ENCODE measurements at places on chromosomes 7 and 10.

- no peak for DNase-seq
- no peaks in the 10 kb centered on the region for H3K4me1 ChIP-seq
- H3K36me3 ChIP-seq, result no peaks in the 10 kb centered on the region
- H3K4me3 ChIP-seq, result no peak overlapping the region
- no peak overlapping the region for H3K27ac ChIP-seq
Measured at GRCh38 chr7:11212816-11213215, 239.1 kb downstream of the PHF14 start.

GRCh38 chr10:3867454-3868270, 82.7 kb upstream of the KLF6 start:
- H3K36me3 ChIP-seq, result no peaks in the 10 kb centered on the region
- peaks cover 11% of the 10 kb centered on the region for H3K4me1 ChIP-seq
- H3K4me3 ChIP-seq, result no peak overlapping the region
- H3K27ac ChIP-seq, result peak overlapping the region; percentile 52
- no peak for DNase-seq

GRCh38 chr10:13643016-13643415, 56.3 kb downstream of the PRPF18 start:
- H3K27ac ChIP-seq, result no peak overlapping the region
- no peak overlapping the region for H3K4me3 ChIP-seq
- no peak for DNase-seq
- peaks cover 27% of the 10 kb centered on the region for H3K36me3 ChIP-seq
- no peaks in the 10 kb centered on the region for H3K27me3 ChIP-seq

DNA sequence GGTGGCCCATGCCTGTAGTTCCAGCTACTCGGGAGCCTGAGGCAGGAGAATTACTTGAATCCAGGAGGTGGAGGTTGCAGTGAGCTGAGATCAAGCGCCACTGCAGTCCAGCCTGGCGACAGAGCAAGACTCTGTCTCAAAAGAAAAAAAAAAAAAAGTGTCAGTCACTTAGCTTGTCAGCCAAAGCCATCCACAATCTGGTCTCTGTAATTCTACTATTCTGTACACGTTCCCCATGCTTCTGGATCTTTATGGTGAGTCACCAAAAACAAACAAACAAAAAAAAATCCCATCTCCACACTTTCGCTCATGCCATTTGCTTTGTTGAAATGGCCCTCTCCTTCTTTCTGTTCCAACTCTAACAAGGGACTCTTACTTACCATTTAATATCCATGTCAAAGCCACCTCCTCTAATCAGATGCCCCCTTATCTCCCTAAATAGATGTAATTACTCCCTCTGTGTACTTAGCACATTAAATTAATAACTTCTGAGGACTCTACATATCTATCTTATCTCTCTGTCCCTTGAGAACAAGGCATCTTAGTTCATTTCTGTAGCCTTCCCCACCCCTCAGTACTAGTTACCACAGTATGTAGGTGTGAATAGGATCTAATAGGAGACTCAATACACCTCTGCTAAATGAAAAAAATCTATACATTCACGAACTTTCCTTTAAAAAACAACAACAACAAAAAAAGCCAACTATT, 128.4 kb downstream of the ELMO1 start:
- H3K27ac ChIP-seq, result no peak overlapping the region
- no peak overlapping the region for H3K4me3 ChIP-seq
- no peak for DNase-seq

- H3K27ac ChIP-seq, result peak overlapping the region; percentile 96
- H3K36me3 ChIP-seq, result no peaks in the 10 kb centered on the region
- peak overlapping the region; percentile 22 for H3K4me3 ChIP-seq
- no peaks in the 10 kb centered on the region for H3K27me3 ChIP-seq
- DNase-seq, result peak; percentile 71
Measured at GRCh38 chr7:41005374-41005901, 697.5 kb downstream of the INHBA start.

DNA sequence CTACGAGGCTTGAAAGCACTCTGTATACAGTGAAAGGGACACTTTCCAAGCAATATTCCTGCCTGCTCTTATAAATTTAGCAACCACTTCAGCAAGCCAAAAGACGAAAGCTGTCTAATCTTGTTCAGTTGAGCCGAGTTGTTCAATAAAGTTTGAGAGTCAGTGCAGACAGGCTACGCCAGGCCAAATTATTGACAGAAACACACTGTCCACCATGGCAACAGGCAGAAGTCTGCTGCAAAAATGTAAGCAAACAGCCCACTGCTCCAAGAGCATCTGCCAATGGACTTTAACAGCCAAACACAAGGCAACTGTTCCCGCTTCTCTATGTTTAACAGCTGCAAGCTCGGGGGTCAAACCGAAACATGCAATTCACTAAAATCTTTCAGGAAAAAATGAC, 85.7 kb downstream of the GLI3 start:
- peaks cover 4% of the 10 kb centered on the region for H3K36me3 ChIP-seq
- no peak for DNase-seq
- H3K4me3 ChIP-seq, result no peak overlapping the region
- no peaks in the 10 kb centered on the region for H3K27me3 ChIP-seq

GRCh38 chr10:20993389-20993788, 96.3 kb upstream of the NEBL start:
- H3K4me3 ChIP-seq, result no peak overlapping the region
- DNase-seq, result no peak
- H3K36me3 ChIP-seq, result no peaks in the 10 kb centered on the region

DNA sequence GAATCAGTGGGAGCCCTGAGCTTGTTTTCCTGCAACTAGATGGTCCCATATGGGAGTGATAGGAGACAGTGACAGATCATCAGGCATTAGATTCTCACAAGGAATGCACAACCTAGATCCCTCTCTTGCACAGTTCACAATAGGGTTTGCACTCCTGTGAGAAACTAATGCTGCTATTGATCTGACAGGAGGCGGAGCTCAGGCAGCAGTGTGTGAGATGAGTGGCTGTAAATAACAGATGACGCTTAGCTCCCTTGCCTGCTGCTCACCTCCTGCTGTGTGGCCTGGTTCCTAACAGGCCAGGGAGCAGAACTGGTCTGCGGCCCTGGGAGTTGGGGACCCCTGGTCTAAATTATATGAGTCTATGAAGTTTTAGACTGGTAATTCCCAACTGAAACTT, 3.9 kb downstream of the MIOS start:
- H3K4me3 ChIP-seq, result no peak overlapping the region
- DNase-seq, result no peak
- H3K27me3 ChIP-seq, result no peaks in the 10 kb centered on the region
- no peaks in the 10 kb centered on the region for H3K36me3 ChIP-seq

- DNase-seq, result no peak
- H3K4me3 ChIP-seq, result no peak overlapping the region
Measured at GRCh38 chr10:114471906-114472876, 67.9 kb upstream of the AFAP1L2 start.

DNA sequence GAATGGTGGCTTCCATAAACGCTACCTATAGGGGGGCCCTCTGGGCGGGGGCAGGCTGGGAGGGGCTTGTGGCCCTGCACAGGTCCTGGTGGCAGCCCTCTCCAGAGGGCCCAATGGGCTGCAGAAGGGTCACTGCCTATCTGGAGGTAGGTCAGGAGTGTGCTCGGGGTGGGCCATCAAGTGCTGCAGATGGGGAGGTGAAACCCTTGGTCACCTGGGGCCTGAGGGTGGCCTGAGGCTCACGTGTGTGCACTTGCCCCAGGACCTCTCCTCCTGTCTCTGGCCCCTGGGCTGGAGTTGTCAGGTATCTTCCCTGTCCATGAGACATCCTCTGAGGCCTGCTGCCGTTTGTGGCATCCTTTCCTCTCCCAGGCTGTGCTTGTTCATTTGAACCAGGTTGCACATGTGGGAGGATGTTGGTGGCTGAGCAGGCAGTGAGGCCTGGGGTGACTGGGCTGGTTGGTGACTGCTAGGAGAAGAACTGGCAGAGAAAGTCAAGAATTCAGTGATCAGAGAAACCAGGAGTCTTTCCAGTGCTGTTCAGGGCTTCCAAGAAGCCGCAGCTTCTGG, 21.1 kb upstream of the SH2D4B start:
- H3K27ac ChIP-seq, result no peak overlapping the region
- H3K36me3 ChIP-seq, result peaks cover 79% of the 10 kb centered on the region
- no peaks in the 10 kb centered on the region for H3K27me3 ChIP-seq

DNA sequence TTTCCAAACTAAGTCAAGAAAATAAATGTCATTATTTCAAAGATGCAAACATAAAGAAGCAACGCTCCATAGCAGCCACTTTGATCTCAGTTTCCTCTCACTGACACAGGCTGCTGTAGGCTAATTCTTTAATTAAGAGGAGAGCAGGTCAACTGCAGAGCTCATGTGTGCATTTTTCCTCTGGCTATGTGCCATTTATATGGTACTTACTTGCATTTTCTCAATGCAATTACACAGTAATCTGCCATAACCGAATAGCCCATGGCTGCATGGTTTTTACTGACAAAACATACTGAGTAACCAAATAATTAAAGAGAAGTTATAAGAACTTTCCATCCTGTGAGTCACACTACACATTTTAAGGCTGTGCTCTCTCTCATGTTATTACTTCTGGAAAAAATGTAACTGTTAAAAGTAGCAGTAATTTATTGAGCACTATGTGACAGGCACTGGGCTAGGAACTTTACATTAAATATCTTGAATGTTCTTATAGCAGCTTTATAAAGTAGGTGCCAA, 122.0 kb downstream of the ELAPOR2 start:
- H3K27ac ChIP-seq, result no peak overlapping the region
- H3K4me1 ChIP-seq, result peaks cover 2% of the 10 kb centered on the region
- H3K36me3 ChIP-seq, result no peaks in the 10 kb centered on the region
- no peak overlapping the region for H3K4me3 ChIP-seq

DNA sequence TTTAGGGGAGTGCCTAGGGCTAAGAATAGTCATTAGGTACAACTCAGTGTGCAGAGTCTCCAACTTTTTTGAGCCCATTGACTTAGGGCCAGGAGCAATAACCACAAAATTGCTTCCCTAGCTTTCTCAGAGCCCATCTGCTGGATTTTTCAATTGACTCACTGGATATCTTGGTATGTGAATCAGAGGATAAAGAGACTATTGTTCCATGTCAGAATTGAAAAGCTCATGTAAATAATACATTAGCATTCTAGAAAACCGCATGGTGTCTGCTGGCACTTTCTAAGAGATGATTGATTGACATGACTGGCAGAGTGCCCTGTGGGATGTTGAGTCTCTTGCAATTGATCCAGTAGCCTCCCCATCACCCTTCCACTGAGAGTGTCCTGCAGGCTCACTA, 246.2 kb downstream of the CCDC7 start:
- no peaks in the 10 kb centered on the region for H3K27me3 ChIP-seq
- DNase-seq, result peak; percentile 38
- H3K27ac ChIP-seq, result no peak overlapping the region
- no peak overlapping the region for H3K4me3 ChIP-seq
- H3K36me3 ChIP-seq, result no peaks in the 10 kb centered on the region

GRCh38 chr10:103554488-103555324, 61.2 kb downstream of the NEURL1 start:
- no peaks in the 10 kb centered on the region for H3K36me3 ChIP-seq
- peak; percentile 7 for DNase-seq
- H3K4me3 ChIP-seq, result peak overlapping the region; percentile 48
- no peak overlapping the region for H3K27ac ChIP-seq

DNA sequence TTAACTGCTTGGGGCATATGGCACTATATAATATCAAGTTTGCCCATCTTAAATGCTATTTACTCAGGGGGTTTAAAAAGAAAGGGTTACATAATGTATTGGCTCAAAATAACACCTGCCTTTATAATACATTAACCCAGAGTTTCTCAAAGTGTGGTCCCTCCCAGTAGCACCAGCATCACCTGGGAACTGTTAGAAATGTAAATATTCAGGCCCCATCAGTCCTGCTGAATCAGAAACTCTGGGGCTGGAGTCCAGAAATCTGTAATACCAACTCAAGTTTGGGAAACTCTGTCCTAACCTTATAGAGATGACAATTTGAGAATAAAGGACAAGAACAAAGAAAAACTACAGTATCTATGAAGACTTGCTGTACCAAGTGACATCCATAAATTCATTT, 270.7 kb downstream of the PARD3 start:
- H3K36me3 ChIP-seq, result peaks cover 2% of the 10 kb centered on the region
- H3K4me3 ChIP-seq, result no peak overlapping the region
- H3K27me3 ChIP-seq, result no peaks in the 10 kb centered on the region
- H3K4me1 ChIP-seq, result no peaks in the 10 kb centered on the region
- no peak overlapping the region for H3K27ac ChIP-seq
- no peak for DNase-seq

DNA sequence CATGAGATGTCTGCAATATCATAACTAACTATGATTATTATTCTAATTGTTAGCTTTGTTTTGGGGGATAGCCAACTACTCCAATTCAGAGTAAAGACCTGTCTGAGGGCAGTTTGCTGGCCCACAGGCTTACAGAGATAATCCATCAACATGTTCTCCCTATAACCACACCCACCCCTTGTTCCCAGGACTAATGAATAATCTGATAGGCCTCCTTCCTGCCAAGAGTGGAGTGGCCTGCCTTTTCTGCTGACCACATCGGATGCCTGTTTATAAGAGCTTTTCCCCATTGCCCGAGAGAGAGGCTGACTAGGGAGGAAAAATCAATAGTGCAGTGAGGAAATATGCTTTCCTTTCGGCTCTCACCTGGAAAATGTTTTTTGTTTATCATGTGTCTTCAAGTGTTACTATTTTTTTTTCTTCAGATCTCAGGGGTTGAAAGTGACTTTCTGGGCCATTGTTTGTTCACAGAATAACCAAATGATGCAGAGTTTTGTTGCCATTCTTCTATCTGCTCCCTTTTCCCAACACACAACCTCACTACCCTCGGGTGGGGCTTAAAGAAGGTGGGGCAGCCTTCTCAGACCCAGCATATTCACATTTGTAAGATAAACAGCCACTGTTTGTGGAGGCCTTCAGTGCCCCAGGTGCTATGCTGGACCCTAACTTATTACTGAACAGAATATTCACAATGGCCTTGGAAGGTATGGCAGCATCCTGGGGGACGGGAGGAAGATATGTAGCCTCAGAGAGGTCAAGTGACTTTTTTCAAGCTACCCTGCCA, 38.4 kb downstream of the PLPP4 start:
- H3K27ac ChIP-seq, result no peak overlapping the region
- H3K27me3 ChIP-seq, result peaks cover 14% of the 10 kb centered on the region
- no peak for DNase-seq

- peaks cover 14% of the 10 kb centered on the region for H3K27me3 ChIP-seq
- H3K27ac ChIP-seq, result no peak overlapping the region
- DNase-seq, result no peak
- no peaks in the 10 kb centered on the region for H3K4me1 ChIP-seq
- no peaks in the 10 kb centered on the region for H3K36me3 ChIP-seq
Measured at GRCh38 chr7:127064-127598, 65.2 kb upstream of the FAM20C start.

GRCh38 chr7:28732071-28732869, 225.9 kb downstream of the TRIL start:
- H3K4me1 ChIP-seq, result no peaks in the 10 kb centered on the region
- no peak overlapping the region for H3K27ac ChIP-seq
- H3K36me3 ChIP-seq, result no peaks in the 10 kb centered on the region
- H3K4me3 ChIP-seq, result no peak overlapping the region

- H3K4me1 ChIP-seq, result peaks cover 13% of the 10 kb centered on the region
- no peak for DNase-seq
- peaks cover 3% of the 10 kb centered on the region for H3K36me3 ChIP-seq
- peak overlapping the region; percentile 100 for H3K4me3 ChIP-seq
- H3K27ac ChIP-seq, result peak overlapping the region; percentile 100
Measured at GRCh38 chr7:105010504-105011130, 3.4 kb upstream of the KMT2E start.

All from keratinocyte (primary cell).